ENCODE measurements at places on chromosomes 6 and 20.

GRCh38 chr6:151374036-151374683, 17.2 kb downstream of the ZBTB2 start:
- DNase-seq: no peak

GRCh38 chr20:5044075-5044620, 42.8 kb upstream of the SLC23A2 start:
- no peak for DNase-seq

GRCh38 chr6:156068881-156069280, 613.2 kb upstream of the NOX3 start:
- DNase-seq: no peak

DNA sequence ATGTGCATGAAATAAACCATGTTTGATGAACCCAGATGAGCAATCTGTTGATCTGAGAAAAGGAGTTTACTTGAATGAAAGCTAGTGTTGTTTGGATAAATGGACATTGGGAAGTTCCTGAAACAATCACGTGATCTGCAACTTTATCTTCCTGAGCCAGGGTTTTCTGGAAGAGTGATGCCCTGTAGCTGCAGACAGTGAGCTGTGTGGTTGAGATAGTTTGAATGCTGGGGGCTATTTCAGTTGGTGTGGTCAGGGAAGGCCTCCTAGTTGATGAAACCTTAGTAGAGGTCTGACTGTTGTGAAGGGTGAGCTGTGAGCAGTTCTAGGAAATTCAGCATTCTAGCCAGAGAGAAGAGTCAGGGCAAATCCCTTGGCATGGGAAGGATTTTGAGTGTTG, 643.7 kb downstream of the UTRN start:
- DNase-seq: no peak

DNA sequence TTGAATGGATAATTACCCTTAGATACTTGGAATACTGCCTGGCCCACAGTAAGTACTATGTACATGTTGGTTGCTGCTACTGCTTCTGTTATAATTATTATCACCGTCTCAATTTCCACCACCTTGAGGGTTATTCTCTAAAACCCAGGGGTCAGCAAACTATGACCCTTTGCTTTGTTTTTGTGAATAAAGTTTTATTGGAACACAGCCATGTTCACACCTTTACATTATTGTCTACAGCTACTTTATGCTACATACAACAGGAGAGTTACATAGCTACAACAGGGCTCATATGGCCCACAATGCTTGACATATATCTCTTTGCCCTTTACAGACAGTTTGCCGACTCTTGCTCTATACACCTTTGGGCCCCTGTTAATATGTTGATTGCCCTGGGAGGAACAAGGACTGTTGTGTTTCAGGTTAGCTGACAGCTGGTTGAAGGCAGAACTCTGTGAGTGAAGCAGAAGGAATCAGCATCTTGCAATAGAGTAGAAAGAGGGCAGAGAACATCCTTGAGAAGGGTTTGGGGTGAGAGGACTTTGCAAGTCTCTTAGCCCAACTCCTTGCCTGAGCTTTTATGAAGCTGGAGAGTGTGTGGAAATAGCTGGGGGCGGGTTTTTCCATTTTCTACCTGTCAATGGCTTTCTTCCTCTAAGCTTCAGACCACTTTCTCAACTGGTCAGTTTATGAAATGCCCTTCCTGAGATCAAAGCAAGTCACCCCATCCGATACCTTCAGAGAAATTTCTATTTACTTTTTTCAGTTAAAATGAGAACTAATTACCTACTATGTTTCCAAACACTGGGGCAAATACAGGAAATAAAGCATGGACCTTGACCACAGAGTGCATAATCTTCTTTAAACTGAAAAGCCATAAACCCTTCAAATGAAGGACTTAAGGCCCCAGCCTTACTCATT, 3.5 kb upstream of the MEP1A start:
- no peak for DNase-seq

- DNase-seq: no peak
These were observed 13.1 kb downstream of the FAM184A start for GRCh38 chr6:119065382-119065781.

DNA sequence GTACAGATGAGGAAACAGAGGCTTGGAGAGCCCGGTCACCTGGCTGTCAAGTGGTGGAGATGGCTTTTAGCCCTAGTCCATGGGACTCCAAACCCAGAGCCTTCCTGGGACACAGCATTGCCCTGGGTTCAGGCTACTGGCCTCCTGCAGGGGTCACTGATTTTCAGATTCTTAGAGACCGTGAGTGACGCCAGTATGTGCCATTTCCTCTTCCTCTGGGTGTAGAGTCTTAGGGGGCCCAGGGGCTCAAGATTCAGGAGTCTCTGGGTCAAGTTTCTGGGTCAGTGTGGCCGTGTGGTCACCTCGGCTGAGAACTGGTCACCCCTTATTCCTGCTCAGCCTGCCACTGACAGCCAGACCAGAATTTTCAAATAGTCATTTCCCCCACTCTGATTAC, 574 bp downstream of the ARHGAP40 start:
- DNase-seq: no peak

DNA sequence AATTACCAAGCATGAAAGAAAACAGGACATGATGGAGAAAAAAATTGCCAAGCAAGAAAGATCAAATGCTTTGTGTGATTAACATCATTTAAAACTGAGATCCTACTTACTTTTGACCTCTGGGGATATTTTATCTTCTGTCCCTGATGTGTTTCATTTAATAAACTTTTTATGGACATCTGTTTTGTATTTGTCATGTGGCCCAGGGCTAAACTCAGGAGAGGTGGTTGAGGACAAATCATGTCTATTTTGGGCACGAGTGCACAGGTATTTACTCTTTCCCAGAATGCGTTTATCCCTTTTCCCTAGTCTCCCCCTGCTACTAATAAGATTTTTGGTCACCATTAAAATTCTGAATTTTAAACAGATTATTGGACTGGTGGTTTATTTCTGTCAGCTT, 128.2 kb downstream of the NCOA3 start:
- DNase-seq: no peak

GRCh38 chr20:32966382-32966781, 37.9 kb downstream of the SUN5 start:
- DNase-seq: no peak

DNA sequence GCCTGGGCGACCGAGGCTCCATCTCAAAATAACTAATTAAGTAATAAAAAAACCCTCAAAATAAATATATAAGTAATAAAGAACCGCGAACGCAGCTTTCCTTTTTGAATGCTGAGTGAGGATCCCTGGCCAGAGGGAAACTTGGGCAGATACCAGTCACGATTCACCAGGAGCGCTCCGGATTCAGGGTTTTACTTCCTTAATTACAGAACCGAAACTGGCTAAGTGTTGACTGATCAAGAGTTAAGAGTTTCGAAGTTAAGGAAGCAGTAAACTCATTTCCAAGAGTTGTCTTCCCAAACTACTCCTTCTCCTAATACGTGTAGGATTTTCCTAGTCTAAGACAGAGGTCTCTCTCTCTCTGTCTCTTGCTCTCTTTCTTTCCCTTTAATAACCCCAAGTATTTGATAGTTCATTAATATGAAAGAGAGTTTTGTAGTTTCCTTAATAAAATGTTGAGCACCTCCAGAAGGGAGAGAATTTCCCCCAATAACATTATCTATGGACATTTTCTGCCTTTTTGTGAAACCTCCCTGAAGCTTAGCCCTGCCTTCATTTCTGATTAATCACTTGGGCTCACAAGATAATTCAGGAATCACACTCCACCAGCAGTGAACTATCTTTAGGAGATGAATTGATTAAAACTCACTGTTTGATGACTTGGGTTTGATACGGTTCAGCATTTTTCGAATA, 61.4 kb upstream of the ZNF217 start:
- DNase-seq: no peak

DNA sequence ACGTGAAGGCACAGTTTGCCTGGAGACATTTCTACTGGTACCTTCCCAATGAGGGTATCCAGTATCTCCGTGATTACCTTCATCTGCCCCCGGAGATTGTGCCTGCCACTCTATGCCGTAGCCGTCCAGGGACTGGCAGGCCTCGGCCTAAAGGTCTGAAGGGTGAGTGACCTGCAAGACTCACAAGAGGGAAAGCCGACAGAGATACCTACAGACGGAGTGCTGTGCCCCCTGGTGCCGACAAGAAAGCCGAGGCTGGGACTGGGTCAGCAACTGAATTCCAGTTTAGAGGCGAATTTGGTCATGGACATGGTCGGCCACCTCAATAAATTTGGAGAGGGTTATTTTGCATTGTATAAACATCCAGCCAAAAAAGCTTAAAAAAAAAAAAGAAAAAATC, 420.3 kb upstream of the FLRT3 start:
- DNase-seq: no peak

- no peak for DNase-seq
These were observed 274.3 kb downstream of the QKI start for GRCh38 chr6:163688739-163689362.

GRCh38 chr6:57307850-57308249, 9.6 kb upstream of the PRIM2 start:
- DNase-seq: no peak

DNA sequence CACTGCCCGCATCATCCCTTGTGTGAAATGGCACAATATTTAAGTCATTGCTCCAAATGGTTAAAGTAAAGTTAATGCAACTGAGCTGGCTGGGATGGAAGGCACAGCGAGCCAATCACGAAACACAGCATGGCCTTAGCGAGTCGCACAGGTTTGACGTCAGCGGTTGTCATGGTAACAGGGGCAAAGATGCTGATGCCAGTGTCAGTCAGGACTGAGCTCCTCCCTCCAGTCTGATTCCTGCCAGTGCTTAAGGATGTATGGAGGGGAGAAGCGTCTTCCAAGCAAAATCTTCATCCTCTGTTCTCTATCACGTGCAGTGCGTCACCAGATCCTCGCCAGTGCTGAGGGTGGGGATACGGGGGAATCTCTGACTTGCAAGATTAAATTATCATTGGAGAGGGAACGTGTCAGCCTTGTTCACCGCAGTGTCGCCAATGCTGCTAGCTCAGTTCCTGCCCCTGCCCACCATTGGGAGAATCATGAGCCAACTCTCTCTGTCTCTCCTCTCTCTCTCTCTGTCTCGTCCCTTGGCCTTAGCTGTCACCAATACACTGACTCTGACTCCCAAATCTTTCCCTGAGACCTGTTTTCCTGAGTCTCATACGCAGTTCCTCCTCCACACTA, 24.5 kb downstream of the TSPYL4 start:
- no peak for DNase-seq

DNA sequence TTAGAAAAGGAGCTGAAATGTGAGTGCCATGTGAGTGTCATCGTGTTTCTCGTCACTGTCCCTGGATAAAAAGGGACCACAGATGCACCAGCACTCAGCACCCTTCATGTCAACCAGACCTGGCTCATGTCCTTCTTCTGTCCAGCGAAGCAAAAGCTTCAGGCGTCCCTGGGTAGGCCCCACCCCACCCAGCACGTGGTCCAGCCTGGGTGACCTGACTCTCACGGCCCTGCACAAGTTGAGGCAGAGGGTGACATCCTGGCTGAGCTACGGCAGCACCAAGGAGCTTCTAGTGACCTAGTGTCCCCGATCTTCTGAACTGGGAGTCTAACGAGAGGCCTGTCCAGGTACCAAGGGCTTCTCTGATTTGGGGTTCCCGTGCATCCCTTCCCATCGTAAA, 37.8 kb downstream of the PSMG4 start:
- no peak for DNase-seq

DNA sequence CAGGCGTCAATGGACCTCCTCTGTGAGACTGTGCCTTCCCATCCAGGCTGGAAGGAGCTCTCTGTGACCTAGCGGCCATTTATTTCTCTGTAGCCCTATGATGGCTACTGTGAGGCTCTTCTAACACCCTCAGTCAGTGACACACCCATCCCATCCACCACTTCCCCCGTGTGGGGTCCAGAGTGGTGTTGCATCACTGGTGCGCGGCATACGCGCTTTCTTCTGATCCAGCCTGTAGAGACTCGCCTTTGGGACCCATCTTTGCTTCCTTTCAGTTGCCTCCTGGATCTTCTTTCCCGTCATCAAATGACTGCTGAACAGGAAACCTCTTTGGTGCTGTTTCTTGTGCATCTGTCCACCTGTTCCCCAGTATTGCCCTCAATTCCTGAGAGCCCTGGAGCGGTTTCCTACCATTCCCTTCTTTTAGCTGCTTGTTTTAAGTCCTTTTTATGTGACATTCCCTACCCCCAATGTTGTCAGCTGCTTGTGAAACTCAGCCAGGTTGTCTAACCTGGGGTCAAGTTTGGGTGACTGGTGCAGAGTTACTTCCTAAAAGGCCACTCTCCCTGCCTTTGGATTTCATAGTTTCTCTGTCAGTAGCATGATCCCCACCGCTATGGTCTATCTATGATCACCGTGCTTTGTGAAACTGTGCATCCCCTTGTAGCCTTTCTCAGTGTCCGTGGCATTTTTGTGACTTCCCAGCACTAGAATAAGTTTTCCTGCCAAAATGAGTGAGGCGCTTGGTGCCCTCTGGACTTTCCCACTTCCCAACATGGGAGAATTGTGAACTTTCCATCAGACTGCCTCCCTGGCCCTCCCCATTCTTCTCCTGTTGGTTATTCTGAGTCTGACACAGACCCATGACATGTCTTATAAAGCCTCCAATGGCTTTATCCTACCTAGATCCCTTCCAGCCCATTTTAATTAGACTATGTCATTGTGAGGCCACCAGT, 5.7 kb downstream of the PRR3 start:
- DNase-seq: no peak

DNA sequence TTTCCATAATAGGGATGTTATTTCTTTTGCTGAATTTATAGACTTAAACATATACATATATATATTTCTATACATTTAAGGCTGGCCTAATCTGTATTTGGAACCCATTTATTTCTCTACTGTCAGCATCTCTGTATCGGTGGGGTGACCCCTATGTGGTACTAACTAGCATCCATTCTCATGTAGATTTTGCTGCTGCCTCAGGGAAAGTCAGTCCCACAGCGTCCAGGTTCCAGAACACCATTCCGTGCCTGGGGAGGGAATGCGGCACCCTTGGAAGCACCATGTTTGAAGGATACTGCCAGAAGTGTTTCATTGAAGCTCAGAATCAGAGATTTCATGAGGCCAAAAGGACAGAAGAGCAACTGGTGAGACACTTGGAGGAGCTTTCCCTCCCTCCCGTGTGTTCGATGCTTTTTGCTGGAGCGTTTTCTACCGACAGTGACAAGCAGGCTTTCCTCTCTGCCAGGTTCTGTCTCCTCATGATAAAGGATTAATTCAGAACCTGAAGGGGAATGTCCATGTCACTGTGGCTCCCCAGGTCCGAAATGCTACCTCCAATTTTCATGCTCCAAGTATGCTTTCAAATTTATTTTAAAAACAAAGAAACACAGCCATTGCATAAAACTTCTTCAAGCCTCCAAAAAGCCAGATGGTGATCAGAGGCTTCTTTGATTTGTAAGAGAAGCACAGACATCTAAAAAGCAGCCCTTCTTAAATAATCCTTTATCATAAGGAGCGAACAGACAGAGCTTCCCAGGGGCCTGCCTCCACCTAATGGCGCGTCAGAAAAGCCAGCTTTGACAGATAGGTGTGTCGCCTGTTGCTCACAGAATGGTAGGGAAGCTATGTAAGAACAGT, 13.1 kb downstream of the TNFAIP3 start:
- DNase-seq: no peak

- DNase-seq: no peak
These were observed 166.2 kb downstream of the SCML4 start for GRCh38 chr6:107657755-107658461.

- no peak for DNase-seq
These were observed 290.0 kb downstream of the PTPRK start for GRCh38 chr6:128230267-128230989.

Data from NCI-H1436 treated with DMSO at 0.1 percent for 48 hours (cell line).